AG04449 (cell line): ENCODE measurements at places on chromosomes 16 and 17.
A peak's percentile ranks its signal among the peaks of the same experiment; 100 is the strongest.

DNA sequence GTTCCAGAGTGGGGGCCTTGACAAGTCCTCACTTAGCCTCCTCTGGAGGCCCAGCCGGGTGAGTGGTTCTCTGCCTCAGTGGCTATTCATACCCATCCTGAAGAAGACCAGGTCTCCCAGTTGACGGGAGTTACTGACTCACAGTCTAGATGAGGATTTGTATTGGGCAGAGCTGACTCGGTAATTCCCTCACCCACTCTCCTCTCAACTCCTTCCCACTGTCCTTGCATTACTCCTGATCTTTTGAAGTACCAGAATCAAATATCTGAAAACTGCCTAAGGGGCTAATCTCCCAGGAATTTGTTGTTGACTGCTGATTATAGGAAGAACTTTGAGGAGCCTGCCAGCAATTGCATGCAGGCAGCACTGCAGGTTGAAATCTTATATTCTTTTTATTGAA, 14.2 kb downstream of the SAP30BP start:
- DNase-seq, result no peak

DNA sequence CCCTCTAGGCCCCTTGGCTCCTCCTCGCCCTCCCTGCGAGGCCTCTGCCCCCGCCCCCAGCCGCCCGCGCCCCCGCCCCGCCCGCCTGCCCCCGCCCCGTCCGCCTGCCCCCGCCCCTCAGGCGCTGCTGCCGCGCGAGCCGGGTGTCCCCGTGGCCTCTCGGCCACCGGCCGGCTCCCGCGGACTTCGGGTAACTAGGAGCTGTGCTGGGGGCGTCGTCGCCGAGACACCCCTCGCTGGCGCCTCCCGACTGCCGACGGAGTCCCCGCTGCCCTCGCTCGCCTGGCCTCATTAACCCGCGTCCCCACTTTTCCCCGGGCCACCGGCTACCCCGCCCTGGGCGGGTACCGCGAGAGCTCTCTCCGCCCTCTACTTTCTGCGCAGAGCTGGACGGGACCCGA, at the start of gene TLCD1:
Gene TLCD1, minus strand, starts transcription at position 8 of the 401 bp plus-strand sequence. CDS start 136 bp downstream, outside the sequence.
- no peak for DNase-seq

- DNase-seq, result peak; percentile 46
These were observed 59.0 kb downstream of the TANGO6 start for GRCh38 chr16:68902003-68902968.

GRCh38 chr17:17751489-17752088, 70.3 kb downstream of the RAI1 start:
- no peak for DNase-seq

GRCh38 chr17:1880851-1881630, 51.2 kb downstream of the RPA1 start:
- DNase-seq, result no peak

- no peak for DNase-seq
These were observed 287.6 kb downstream of the MAP2K6 start for GRCh38 chr17:69702078-69702477.

- no peak for DNase-seq
These were observed 7.9 kb upstream of the SOST start for GRCh38 chr17:43766413-43767052.

DNA sequence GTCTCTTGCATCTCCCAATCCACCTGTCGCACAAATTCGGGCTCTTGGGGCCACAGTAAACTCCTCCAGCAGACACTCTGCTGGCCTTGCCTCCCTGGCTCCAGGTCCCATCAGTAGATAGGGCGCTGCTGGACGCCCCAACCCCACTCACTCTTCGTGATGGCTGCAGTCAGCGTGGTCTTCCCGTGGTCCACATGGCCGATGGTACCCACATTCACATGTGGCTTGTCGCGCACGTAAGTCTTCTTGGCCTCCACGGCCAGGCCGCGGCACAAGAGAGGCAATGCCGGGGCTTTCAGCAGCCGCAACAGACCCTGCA, 428 bp downstream of the TUFM start:
- no peak for DNase-seq

GRCh38 chr17:75181110-75181509, 1.6 kb downstream of the SUMO2 start:
- no peak for DNase-seq

- no peak for DNase-seq
These were observed 67.9 kb downstream of the TNRC6C start for GRCh38 chr17:78026381-78026780.
